ENCODE measurements at places on chromosomes 6 and 20. TPM values are rescaled to one million over a fixed set of nuclear protein-coding genes. Genes with fewer than 3 reads are reported as not detected.

GRCh38 chr20:54199283-54199682 is 8.6 kb upstream of the PFDN4 start:
- peak; percentile 47 for DNase-seq

DNA sequence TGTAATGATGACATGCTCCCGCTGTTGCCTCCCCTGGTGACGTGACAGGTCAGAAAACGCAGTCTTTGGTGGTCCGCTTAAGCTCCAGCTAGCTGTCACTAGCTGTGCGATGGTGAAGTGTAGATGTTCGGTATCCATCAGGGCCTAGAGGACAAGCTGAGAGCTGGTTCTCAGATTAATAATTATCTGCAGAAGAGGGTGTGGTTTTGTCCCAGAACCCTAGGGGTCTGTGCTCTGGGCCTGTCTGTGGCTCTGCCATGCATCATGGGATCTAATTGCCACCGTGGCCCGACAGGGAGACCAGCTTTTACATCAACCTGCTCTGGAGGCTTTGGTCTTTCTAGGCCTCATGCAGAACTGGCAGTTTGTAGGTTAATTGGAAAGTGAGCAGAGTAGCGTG is 34.1 kb downstream of the ERMARD start:
- no peak for DNase-seq

GRCh38 chr6:169177516-169178166 is 76.0 kb downstream of the THBS2 start:
- no peak for DNase-seq

- no peak for DNase-seq
Measured at GRCh38 chr6:144515761-144516160, 230.6 kb downstream of the UTRN start.

GRCh38 chr20:31908016-31908415 is 37.6 kb downstream of the TTLL9 start:
- no peak for DNase-seq

DNA sequence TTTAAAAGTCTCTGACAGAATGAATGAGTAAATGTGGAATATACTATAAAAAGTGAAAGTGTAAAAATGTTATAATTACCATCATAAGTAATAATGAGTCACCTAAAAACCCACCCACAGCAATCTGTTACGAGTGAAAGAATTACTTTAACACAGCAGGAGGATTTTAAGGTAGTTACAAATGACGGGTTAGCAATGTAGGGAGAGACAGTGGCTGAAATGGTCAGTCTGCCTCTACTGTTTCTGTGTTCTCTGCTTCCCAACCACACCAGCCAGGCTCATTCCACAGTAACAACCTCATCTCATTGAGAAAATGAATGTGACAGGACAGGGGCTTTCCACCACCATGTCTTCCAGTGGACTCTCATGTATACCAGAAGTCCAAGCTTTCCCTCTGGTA is 124.4 kb upstream of the KCNK16 start:
- DNase-seq, result peak; percentile 50

DNA sequence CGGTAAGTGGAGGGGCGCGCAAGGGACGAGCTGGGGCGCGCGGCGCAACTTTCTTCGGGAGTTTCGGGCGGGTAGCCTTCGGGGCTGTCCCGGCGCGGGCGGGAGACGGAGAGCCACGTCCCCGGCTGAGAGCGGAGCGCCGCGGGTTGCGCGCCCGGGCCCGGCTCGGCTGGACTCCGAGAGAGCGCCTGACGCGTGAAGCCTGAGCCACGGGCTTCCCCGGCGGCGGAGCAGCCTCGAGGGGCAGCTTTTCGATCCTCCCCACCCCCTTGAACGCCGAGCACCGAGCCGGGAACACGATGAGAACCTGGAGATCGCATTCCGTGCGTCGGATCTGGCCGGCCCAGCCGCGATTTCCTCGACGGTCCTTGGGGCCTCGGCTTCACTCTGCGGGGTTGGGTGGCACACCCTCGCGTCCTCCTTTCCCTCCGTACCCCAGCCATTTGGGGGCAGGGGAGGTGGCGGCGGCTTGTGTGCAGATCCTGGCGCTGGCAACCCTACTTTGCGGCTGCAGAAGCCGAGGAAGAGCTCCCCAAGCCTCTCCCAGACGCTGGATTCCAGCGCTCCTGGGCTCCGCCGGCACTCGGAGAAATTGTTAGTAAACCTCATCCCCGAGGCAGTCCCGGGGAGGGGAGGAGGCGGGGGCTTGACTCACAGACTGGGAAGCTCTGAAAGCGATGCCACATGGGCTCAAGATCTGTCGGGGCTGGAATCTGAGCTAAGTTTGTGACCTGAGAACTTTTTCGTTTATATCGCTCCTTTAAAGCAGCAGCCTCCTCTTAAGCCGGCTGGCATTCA is 572 bp downstream of the DSE start:
- no peak for DNase-seq

- no peak for DNase-seq
Measured at GRCh38 chr6:114195631-114196403, 147.0 kb downstream of the HS3ST5 start.

DNA sequence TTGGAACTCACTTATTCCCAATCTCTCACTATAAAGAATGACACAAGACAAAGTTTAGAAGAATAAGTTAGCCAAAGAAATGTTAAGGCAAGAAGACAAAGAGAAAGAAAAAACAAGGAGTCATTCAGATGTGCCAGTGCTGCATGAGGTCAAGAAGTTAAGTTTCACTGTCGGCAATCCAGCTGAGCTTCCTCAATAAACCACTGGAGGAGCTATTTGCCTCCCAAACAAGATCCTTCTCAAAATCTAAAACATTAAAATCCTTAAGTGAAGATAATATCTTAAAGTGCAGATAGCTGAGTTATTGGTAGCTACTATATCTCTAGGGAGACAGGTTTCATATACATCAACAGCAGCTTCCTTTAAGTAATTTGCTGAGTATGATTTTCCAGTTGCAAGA is 512.3 kb downstream of the HDGFL1 start:
- no peak for DNase-seq

DNA sequence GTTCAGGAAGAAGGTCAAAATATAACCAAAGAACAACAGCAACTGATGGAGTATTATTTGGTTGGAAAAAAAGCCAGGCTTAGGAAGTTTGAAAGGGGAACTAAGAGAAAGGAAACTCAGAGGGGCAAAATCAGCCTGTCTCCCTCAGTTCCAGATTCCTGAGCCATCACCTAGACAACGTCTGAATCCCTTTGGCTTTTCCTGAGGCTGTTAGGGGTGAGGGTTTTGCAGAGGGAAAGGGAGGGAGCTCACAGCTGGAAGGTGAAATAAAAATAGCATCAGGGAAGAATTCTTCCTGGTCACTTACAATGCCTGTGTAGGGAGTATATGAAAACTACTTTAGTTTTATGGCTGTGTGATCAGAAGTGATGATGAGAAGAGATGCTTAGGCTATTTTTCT is 100.5 kb downstream of the SOBP start:
- DNase-seq, result no peak

GRCh38 chr20:32301719-32302506 is 24.5 kb downstream of the KIF3B start:
- no peak for DNase-seq

DNA sequence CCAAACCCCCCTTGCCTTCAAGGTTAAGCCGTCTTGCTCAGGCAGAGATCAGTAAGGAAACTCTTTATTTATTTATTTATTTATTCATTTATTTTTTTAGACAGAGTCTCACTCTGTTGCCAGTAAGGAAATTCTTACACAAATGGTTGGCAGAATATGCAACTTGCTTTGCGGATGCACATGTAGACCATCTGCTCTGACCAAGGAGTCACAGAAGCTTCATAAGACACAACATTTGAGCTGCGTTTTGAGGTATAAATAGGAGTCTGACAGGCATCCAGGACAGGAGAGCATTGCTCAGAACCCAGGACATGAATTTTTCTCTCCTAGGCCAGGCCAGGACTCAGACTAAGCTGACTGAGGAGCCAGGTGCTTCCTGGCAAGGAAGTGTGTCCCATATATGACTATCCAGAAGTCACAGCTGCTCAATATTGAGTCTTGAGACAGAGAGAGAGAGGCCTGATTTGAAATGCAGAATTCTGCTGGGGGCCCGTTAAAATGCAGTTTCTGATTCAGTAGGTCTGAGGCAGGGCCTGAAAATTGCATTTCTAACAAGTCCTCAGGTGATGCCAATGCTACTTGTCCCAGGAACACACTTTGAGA is 43.9 kb downstream of the HLA-A start:
- DNase-seq, result no peak

DNA sequence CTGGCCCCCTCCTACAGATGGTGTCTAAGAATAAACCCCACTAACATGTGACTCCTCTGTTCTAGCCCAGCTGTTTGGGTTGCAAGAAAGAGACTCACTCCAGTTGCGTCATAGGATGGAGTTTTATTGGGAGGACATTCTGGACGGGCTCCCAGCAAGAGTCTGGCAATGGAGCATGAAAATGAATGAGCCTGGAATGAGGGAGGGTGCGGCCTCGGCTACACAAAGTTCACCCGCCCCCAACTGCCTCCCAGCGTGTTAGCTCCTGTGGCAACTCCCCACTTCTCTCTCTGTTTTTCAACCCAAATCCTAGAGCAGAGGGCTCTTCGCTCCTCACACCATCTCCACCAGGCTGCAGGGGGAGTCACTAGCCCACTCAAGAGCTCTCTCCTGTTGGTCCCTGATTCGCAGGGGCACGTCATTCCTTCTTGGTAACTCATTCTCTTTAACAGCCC is 5.1 kb upstream of the ADAM33 start:
- peak; percentile 95 for DNase-seq

DNA sequence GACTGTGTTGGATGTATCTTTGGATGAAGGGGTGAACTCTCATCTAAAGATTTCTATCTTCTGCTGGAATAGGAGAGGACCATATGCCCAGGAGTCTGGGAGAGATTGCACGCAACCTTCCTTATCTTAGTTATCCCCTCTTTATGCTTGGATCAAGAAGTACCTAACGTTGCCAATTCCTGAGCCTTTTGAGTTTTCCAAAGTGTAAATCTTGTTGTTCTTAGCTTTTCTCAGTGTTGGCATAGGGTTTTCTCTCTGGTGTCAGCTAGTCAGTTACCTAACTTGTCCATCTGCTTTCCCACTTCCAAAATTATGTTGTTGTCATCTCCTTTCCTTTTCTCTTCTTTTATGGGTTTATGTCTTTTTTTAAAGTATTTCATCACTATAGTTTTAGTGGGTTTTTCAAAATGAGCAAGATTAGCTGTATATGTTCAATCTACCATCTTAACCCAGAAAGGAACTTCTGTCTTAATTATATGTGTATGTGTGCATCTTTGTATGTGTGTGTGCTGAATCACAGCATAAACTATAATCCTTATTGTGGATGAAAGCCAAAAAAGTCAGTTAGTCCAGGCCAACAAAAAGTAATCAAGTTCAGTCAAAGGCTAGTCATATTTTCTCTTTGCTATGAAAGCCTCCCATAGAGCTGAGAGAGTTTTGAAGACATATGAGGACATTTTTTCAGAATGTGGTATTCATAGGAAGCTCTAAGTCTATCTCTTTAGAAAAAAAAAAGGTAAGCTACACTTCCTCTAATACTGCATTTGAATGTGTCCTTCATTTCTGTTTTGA is 72.1 kb downstream of the KHDC1L start:
- DNase-seq, result no peak

- DNase-seq, result no peak
Measured at GRCh38 chr6:147691446-147691845, 183.0 kb downstream of the SAMD5 start.

DNA sequence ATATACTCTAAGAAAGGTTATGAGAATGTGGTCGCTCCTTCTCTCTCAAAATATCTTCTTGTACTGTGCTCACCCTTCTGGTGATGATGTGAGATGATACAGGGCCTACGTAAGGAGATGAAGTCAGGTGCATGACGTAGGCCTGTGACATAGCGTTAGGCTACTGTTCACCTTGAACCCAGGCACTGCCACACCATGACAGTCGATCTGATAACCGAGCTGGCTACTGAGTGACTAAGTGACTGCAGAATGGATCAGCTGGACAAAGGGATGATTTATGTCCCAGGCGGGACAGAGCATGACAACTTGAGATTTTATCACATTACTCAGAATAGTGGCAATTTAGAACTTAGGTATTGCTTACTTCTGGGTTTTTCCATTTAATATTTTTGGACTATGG is 11.2 kb downstream of the SLC24A3 start:
- DNase-seq, result no peak

DNA sequence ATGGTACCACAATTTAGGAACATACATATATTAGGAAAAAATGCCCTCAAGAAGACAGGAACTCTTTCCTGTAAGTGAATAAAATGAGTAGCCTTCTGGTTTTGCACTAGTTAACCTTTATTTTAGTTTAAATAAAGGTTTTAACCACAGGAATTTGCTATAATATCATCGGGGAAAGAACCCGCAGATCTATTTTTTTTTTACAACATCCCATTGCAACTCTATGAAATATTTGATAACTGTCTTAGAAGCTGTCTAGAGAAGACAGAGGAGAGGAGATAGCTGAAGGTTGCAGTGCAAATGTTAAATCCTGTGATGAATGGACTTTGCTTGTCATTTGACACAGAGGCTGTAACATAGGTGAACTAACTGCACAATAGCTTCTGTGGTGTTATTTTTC is 69.5 kb downstream of the TINAG start:
- DNase-seq, result no peak

DNA sequence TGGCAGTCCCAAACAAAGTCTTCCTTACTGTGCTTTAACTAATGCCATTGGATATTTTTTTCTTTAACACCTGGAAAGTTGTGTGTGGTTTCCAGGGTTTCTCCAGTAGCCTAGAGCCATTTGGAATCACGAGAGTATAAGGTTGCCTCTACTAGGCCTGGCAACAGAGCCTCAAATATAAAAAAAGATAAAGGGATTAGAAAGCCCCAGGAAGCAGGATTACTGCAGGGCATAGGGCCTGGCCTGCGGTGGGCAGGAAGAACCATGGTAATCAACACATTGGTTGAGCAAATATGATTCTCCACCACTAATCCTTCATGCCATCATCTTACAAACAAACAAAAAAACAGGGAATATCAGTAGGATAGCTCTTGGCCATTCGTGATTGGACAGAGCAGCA is 177.8 kb upstream of the GGTLC1 start:
- no peak for DNase-seq

GRCh38 chr6:92701425-92702096 is 717.8 kb downstream of the EPHA7 start:
- no peak for DNase-seq

GRCh38 chr20:4165984-4166725 is 150.8 kb upstream of the RNF24 start:
- no peak for DNase-seq

DNA sequence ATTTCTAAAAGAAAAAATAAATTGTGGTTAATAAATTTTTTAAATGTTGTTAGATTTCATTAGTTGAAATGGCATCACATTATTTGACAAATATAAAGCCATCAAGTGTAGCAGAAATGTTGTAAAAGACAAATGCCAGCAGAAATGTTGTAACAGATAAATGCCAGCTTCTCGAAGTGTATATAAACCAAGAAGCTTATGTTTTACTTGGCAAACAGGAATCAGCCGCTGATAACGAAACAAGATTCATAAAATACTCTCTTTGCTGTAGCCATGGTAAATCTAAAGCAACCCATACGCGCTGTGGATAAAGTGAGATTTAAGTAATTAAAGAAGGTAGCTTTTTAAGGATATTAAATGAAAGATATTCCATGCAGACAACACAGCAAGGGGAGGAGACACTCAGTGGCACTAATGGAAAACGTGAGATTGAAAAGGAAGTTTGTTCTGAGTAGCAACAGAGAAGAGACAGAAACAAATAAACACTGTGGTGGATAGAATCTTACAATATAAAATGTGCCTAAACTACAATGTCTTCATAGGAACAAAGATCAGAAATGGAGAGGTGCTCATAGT is 29.6 kb downstream of the BTBD9 start:
- no peak for DNase-seq

GRCh38 chr6:131037194-131037897 is 25.7 kb downstream of the EPB41L2 start:
- DNase-seq, result no peak

Gene NQO2
- 24.6 TPM for total RNA-seq

Gene SPATS1
- not detected for total RNA-seq

Gene ZBTB12
- total RNA-seq, result 2.5 TPM

Gene ZNF311
- 0.40 TPM for total RNA-seq

Gene OR12D3
- not detected for total RNA-seq
